ENCODE measurements at places on chromosomes 6 and 20.

GRCh38 chr20:22070610-22071058 lies 365.2 kb downstream of the PAX1 start:
- DNase-seq: no peak

DNA sequence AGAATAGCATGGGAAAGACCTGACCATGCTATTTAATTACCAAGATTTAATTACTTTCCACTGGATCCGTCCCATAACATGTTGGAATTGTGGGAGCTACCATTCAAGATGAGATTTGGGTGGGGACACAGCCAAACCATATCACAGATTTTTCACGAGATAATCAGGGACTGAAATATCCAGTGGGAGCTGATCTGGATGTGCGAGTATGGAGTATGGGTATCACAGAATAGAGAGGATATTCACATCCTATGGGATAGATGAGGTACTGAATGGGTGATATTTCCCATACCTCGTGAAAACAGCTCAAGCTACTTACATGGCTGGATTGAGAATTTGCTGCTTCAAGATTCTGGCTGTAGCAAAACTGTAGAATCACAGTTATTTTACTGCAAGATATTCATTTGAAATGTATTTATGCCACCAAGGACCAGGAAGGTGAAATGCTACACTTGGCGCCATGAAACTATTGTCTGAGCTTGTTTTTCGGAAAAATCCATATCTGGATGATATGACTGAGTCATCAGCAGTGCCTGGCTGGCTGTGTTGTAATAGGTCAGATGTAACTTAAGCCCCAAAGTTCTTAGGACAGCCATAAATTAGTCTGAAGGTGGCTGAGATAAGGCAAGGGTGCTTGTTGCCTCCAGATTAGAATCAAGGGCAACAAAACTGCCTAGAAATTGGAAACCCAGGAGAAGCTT lies 29.8 kb downstream of the KCNS1 start:
- no peak for DNase-seq

DNA sequence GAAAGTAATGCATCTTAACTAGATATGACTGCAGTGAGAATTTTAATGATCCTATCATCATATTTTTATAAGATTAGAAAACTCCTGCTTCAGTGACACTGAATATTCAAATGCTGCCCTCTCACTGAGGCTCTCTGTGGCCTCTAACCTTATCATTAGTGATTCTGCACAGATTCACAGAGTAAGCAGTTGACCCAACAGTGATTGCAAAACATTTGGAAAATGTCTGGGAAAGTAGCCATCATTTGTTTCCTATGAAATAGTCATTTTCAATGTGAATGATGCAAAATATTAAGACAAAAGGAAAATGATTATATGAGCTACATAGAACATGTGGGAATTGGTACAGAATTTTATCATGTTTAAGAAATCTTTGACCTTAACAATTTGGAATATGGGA lies 210.3 kb downstream of the TBX18 start:
- DNase-seq: no peak

DNA sequence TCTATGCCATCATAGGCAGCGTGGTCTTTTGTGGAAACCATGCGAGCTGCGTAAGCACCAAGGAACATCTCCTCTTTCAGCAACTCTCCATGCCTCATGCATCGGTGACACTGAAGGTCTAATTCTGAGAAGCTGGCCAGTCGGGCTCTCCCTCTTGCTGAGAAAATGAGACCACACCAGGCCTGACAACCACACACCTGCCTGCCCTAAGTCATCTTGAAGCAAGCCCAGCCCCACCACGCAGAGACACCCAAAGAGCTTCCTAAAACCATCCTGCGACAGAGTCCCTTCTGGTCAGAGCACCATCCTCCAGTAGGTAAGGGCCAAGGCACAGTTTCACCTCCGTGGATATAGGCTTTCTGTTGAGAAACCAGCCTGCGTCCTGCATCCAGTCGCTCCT lies 26.6 kb downstream of the PREX1 start:
- DNase-seq: no peak

DNA sequence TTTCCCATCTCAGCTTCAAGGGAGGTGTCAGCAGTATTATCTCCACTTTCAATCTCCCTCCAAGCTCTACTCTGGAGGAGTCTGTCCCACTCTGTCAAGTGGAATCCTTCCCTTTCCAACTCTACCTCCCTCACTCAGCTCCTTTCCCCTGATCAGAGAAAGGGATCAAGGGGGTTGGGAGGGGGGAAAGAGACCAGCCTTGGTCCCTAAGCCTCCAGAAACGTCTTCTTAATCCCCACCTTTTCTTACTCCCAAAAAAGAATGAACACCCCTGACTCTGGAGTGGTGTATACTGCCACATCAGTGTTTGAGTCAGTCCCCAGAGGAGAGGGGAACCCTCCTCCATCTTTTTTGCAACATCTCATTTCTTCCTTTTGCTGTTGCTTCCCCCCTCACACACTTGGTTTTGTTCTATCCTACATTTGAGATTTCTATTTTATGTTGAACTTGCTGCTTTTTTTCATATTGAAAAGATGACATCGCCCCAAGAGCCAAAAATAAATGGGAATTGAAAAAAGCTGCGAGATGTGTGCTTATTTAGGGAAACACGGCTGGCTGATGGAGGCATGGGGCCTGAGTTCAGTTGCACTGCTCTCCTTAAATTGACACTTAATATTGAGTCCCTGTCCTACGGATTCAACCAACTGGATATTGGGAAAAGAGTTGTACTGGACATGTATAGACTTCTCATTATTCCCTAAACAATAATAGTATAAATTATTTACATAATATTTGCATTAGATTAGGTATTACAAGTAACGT lies 4.9 kb downstream of the TUBB start:
- DNase-seq: peak; percentile 42

GRCh38 chr6:56388415-56388755 lies 141.0 kb upstream of the COL21A1 start:
- no peak for DNase-seq

DNA sequence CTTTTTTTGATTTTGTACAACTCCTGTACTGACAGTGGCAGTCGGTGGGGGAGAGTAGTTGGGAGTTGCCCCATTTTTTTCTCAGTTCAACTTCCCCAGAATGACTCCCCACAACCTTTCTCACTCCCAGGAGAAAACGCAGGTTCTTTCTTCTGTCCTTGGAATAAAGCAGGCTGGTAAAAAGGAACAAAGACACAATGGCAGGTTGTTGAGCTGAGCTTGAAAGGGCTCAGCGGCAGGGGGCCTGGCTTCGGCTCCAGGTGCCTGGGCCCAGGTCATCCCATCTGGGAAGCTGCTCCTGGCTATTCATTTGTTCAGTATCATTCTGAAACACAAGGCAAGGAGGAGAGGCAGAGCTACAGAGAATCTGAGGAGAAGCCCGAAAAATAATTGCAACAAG lies 46.2 kb downstream of the PROKR2 start:
- peak; percentile 64 for DNase-seq

DNA sequence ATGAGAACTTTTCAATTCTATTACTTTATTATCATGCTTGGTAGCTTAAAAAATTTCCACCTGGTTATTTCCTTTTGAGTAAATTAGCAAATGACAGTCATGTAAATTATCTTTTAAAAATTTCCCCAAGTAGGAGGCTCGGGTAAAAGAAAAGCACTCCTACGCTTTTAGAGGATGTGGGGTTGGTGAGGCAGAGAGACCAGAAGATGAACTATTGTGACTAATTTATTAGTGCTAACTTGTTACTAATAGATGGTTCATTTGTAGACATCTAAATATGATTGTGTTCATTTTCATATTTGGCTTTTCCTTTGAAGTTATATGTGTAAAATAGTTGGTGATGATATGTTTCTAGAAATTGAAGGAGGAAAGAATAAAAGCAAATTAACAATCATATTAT lies 27.0 kb downstream of the ZNF292 start:
- DNase-seq: no peak

DNA sequence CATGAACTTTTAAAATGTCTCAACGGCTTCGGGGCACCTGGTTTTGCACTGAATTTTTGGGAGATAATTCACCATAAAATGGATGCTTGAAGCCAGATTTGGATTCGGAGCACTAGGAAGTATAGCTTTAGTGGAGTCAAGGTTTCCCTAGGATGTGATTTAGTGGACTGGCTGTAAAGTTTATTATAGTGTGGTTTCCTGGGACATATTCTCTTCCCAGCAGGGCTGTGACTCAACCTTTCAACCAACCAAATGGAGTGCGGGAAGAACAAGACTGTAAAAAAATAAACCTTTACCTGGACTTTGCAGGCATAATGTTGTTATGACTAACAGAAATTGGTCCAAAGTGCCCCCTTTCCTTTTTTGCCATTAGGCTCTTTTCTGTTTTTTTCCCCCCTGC lies 327.4 kb upstream of the MAN1A1 start:
- DNase-seq: no peak

DNA sequence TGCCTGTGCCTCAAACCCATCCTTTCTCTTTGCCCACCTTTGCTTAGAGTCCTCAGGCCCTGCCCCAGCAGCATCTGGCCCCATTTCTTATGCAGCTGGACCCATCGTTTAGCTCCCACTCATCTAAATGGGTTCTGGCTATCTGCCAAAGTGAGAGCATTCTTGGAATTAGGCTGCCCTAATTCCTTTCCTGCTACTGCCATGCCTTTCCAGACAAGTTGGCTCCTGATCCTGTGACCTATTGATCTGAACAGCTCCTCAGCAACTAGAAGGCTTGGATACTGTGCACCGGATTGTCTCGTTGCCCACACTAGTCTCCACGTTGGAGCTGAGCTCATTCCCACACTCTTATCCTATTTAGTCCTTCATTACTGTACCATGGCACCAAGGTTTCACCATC lies 22.9 kb downstream of the DZANK1 start:
- DNase-seq: peak; percentile 85

- DNase-seq: no peak
Measured at GRCh38 chr6:134321246-134321645, 3.3 kb upstream of the SGK1 start.

GRCh38 chr6:29967379-29968010 lies 25.2 kb downstream of the HLA-A start:
- peak; percentile 95 for DNase-seq

GRCh38 chr6:106053484-106054205 lies 32.5 kb upstream of the PRDM1 start:
- DNase-seq: no peak

DNA sequence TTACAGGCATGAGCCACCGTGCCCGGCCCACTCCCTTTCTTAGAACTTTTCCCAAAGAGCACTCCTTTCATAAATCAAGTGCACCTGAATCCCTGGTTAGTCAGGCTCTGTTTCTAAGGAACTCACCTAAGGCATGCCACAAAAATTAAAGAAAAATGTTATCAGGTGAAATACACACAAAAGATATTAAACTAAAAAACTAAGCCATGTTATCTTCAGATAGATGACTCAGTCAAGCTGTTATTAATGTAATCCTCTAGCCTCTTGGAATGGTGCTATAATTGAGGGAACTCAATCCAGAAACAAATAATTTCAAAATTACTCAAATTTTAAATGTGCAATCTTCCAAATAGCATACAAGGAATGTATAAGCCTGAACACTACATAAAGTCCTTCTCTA lies 83.0 kb downstream of the TENT5A start:
- no peak for DNase-seq

DNA sequence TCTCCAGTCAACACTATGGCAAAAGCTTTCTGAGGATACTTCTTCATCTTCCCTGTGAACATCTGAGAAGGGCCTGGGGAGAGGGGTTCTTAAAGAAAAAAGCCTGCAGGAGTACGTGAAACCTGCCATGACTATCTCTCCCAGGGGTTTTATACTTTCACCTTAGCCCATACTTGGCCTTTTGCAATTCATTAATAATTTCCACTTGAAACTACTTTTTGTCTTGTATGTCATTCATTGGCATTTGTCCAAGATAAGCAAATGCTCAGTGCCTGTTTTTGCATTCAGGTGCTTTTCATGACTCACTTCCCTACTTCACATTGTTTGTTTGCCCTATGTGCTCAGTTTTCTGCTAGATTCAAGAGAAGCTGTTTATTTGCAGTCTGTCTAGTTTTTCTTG lies 580.3 kb upstream of the GJE1 start:
- peak; percentile 83 for DNase-seq

DNA sequence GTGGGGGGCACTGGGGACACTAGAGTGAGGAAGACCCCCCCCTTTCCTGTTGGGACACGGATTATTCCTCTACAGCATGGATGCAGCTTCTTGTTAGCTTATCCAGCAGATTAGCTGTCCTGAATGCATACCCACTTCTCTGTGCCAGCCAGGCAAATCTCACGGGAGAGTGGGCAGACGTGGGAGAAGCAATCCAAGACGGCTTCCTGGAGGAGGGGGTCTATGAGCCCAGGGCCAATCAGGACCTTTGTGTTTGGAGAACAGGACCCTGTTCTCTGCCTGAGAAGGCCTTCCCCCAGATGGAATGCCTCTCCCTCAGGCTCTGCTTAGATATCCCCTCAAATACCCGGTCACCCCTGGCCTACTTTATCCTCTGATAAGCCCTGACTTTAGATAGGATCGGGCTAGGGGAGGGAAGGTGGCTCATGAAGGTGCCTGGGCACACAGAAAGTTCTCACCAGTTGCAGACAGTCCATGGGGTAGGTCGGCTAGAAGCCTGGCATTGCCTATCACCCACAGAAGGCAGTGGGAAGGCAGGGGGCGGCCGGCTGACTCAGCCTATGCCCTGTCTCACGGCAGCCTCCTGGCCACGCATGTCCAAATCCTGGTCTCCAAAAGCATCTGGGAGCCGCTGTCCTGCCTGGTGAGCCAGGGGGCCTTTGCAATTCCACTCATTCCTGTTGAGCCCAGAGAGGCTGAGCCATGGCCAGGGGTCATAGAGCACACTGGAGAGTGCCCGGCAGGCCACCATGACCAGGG lies 34.7 kb downstream of the SUN5 start:
- no peak for DNase-seq

GRCh38 chr20:51631011-51631950 lies 88.8 kb upstream of the NFATC2 start:
- DNase-seq: no peak

DNA sequence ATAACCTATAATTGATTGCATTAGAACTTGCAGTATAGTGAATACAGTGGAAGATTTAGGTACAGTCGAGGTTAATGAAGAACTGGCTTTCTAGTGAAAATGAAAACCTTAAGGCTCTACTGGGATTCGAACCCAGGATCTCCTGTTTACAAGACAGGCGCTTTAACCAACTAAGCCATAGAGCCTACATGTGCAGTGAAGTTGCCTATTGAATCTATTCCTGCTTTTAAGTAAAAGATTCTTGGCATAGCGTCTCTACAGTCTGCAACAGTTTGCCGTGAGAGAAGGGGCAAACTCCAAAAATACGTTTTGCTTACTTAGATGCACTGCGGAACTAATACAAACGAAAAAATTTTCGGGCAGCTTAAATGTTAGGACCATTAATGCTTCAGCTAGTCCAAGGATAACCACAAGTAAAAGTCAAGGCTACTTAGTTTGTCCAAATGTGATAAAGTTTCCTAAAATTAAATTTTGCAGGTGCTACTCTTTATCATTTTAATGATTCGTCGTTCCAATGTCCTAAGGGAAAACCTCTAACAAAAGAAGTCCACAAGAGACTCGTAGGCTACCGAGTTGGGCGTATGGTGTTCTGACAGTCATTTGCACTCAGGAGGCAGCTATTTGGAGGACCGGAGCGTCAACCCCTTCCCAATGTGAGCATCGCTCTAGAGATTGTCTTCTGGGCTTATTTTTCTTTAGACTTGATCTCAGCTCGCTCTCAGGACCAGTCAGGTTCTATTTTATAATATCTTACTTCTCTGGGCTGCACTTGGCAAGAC lies 31.3 kb upstream of the ZSCAN23 start:
- DNase-seq: peak; percentile 87

GRCh38 chr6:5175635-5176034 lies 85.1 kb downstream of the LYRM4 start:
- DNase-seq: no peak
